Right cardiac atrium (tissue), 5 donors: ENCODE measurements at places on chromosomes 6 and 20. TPM values are rescaled to one million over a fixed set of nuclear protein-coding genes. Genes with fewer than 3 reads are reported as not detected.

AGPAT4 gene
- polyA plus RNA-seq = 1.5 TPM

GRCh38 chr20:19915111-19915798 is 101.9 kb upstream of the NAA20 start:
- no peak for DNase-seq

BACH2 gene
- polyA plus RNA-seq = 0.61 TPM

GRCh38 chr20:22282696-22283095 is 301.7 kb downstream of the FOXA2 start:
- no peak for DNase-seq

DNA sequence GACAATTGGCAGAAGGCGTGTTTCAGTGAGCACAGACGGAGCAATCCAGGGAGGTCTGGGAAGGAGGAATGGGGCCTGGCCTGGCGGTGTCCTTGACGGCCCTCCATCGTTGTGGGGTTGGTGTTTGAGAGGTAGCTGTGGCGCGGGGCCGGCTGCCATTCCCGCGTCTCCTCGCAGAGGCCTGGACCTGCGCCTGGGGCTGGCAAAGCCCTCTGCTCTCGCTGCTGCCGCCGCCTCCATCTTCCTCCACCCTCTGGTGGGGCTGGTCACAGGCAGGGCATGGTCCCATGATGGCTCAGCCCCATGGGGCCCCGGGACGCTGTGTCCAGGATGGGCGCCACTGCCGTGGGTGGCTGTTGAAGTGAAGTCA is 7.6 kb downstream of the OSBPL2 start:
- no peak for DNase-seq

RAET1E gene
- 0.41 TPM for polyA plus RNA-seq

GRCh38 chr6:170344631-170345576 is 38.3 kb downstream of the FAM120B start:
- no peak for DNase-seq

- DNase-seq = no peak
Measured at GRCh38 chr20:1951436-1952115, 42.3 kb downstream of the PDYN start.

C20orf202 gene
- 0.27 TPM for polyA plus RNA-seq

DNA sequence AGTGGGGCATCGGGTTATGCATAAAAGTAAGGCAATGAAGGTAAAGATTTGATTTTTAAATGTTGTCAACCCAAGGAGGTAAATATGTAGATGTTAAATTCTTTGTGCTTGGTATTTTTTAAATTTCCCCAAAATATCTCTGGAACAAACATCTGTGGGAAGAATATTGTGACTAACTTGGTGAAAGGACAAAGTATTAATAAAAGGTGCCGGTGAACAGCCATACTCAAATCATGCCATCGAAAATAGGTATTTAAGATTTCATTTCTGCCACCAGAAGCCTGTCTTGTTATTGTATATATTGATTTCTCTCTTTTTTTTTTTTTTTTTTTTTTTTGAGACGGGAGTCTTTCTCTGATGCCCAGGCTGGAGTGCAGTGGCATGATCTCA is 12.6 kb upstream of the ZBTB2 start:
- DNase-seq = no peak

DNA sequence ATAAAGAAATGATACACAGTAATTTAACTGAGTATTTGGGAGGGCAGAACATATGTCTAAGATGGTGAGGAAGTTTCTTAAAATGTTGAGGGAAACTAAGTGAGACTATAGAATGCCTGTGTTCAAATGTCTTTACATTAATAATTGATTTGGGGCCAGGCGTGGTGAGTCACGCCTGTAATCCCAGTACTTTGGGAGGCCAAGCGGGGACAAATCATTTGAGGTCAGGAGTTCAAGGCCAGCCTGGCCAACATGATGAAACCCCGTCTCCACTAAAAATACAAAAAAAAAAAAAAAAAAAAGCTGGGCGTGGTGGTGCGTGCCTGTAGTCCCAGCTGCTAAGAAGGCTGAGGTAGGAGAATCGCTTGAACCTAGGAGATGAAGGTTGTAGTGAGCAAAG is 66.7 kb downstream of the THEMIS start:
- DNase-seq = no peak

- no peak for DNase-seq
Measured at GRCh38 chr20:48797850-48798747, 29.7 kb downstream of the PREX1 start.

DNA sequence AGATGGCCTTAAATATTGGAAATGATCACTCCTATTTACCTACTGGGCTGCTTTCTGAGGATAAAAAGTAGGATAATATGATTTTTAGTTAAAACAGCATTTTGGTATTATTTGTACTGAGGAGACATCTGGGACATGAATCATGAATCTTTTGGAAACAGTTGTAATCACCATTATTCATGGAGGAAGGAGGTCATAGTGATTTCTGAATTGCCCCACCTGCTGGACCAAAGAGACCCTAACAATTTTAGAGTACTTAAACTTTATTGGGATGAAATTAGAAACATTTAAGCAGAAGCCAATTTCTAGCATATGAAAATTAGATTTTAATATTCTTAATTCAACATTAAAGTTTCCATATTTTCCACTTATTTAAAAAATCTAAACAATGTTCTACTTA is 108.4 kb upstream of the SIM1 start:
- DNase-seq = no peak

RSPO4 gene
- polyA plus RNA-seq = 0.25 TPM

- no peak for DNase-seq
Measured at GRCh38 chr6:137489046-137490005, 4.9 kb downstream of the OLIG3 start.

DNA sequence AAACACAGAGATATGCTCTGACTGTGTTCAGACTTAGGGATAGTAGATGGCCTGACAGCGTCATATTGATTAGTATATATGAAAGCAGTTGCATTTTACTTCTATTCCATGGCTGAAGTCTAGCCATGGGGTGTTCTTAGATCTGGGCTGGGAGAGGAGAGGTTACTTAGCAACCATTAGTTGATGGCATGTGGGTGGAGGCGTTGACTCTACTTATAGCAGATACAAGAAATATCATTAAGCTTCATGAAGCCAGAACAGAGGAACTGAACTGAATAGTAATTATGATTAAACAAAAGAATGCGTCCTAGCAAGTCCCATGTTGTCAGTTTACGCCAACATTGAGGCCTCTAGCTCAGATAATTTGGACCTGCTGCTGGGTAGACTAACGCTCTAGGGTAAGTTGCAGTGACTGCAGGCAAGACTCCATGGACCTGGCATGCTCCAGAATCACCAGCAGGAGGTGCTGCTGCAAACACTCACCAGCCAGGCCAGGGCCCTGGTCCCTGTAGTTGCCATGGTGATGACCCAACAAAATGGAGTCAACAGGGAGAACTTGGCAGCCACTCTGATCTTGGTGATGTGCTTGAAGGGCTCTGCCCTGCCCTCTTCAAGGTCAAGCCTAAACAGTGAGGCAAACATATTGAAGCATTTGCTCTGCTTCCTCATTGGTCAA is 477.3 kb downstream of the PREX1 start:
- no peak for DNase-seq

SAMD10 gene
- 4.8 TPM for polyA plus RNA-seq

DNA sequence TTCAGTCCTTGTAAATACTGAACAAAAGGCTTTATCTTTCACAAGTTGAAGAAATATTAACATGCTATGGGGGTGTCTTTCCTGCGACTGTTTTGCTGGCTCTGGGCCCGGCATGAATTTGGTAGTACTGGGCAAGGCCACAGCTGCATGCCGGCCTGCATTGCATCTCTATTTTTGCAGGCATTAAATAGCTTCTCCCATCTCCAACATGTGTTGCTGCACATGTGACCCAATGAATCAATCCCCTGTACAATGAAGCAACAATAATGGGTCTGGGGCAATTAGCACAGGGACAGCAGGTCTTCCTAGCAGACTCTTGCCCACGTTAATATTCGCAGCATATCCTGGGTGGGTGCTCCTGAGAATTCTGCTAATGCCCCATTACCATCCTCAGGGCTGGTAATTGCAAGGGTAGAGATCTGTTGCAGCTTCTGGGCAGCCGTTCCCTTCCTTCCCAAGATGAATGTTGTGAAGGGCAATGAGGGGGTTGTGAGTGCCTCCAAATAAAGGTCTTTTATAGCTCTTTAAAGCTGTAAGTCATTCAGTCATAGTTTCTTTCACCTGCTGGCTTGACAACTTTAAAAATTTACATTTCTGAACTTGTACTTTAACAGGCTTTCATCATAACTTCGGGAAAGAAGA is 24.3 kb upstream of the CDYL start:
- no peak for DNase-seq

TTLL9 gene
- polyA plus RNA-seq = 0.14 TPM

- DNase-seq = no peak
Measured at GRCh38 chr20:51894619-51895018, 92.3 kb upstream of the SALL4 start.

GRCh38 chr6:108566406-108566805 is 5.7 kb downstream of the FOXO3 start:
- no peak for DNase-seq

DNA sequence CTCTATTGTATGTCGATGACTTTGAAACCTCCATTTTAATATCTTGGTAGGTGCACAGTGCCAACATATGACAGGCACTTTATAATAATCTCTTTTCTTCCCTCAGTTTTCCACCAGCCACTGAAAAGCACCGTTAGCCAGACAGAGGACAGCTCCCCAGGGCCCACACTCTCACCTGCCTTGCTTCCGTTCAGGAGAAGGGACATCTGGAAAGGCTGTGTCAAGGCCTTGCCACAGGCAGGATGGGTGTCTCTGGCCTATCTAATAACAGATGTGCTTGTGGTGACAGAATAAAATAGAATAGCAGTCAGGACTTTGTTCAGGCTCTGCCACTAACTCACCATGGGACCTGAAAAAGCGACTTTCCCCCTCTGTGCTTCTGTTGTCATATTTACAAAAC is 75.5 kb upstream of the CCDC167 start:
- no peak for DNase-seq

GRCh38 chr6:112279031-112279935 is 24.9 kb upstream of the LAMA4 start:
- peak; percentile 51 for DNase-seq

DNA sequence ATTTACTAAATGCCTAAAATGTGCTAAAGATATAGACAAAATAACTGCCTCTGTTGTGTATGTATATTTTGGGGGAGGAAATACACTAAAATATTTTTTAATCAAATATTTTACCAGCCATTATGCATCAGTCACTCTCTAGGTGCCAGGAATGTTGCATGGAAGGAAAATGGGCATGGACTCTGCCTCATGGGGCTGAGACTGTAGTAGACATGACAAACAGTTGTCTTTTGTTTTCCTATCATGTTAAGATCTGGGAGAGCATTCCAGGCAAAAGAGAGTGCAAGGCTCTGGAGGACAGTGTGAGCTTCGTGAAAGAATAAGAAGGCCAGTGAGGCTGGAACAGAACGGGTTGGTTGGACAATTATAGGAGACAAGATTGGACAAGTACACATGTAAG is 26.5 kb downstream of the HLA-DOB start:
- no peak for DNase-seq

- no peak for DNase-seq
Measured at GRCh38 chr20:924639-925038, 8.5 kb upstream of the ANGPT4 start.

MOCS3 gene
- 1.7 TPM for polyA plus RNA-seq

GRCh38 chr6:3918469-3918868 is 69.3 kb downstream of the FAM50B start:
- DNase-seq = no peak

GRCh38 chr6:160102956-160103824 is 18.4 kb upstream of the SLC22A1 start:
- no peak for DNase-seq

- DNase-seq = no peak
Measured at GRCh38 chr20:25538838-25539665, 46.3 kb downstream of the NINL start.

GABRR1 gene
- polyA plus RNA-seq = not detected

- DNase-seq = no peak
Measured at GRCh38 chr6:35051997-35052583, 89.0 kb downstream of the TCP11 start.

ANGPT4 gene
- 0.14 TPM for polyA plus RNA-seq

TSHZ2 gene
- 2.3 TPM for polyA plus RNA-seq

- DNase-seq = peak; percentile 60
Measured at GRCh38 chr6:24357336-24358218, at the start of gene DCDC2. TSS of gene DCDC2 (minus strand) at chr6:24358059. CDS start at chr6:24357750, 309 bp downstream.

DNA sequence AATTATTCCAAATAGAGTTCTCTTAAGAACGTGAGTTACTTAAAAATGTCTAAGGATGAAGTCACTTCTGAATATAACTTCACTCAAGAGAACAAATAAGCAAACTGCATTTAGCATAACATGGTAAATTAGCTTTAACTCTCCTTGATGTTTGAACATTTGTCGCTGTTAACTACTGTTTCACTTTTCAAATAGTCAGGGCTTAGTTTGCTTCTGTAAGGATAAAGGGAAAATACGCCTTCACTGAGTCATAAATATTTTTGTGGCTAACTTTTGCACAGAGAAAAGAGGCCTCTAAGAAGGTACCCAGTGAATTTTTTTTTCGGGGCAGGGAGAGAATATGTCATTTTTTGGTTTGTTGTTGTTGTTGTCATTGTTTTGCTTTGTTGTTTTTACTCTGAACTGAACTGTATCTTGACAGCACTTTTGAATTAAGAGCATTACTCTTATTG is 8.1 kb downstream of the PTPN1 start:
- no peak for DNase-seq

- no peak for DNase-seq
Measured at GRCh38 chr6:110755411-110755834, 59.8 kb downstream of the CDK19 start.

- no peak for DNase-seq
Measured at GRCh38 chr6:138028893-138029292, 78.3 kb downstream of the PERP start.

- no peak for DNase-seq
Measured at GRCh38 chr20:40431611-40432010, 257.4 kb downstream of the MAFB start.

DNA sequence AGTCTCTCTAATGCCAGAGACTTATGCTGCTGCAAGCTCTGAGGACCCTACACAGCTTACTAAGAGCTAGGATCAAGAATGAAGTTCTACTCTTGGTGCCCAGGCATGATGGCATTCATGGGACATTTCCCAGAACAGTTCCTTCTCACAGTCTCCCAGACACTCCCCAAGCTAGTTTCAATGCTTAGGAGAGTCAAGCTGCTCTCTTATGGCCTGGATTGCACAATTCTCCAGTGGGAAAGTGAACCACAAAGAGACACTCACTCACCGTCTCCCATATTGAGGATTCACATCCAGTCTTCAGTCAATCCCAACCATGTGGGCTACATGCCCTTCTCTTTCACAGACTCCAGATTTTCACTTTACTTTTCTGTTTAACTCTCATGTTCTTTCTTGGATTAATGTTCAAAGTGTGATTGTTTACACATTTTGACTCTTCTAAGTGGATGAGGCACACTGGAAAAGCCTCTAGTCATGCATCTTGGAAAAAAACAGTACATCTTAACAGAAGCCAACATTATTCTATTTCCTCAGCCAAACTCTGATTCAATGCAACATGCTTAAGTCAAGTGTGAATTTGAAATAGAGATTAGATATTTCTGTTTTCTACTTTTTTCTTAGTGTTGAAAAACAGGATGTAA is 447.8 kb upstream of the BTBD3 start:
- DNase-seq = no peak

- no peak for DNase-seq
Measured at GRCh38 chr6:47419621-47420020, 58.0 kb upstream of the CD2AP start.

GRCh38 chr6:54274383-54274782 is 33.9 kb upstream of the TINAG start:
- DNase-seq = no peak

GRCh38 chr20:38212806-38213606 is 47.5 kb downstream of the KIAA1755 start:
- DNase-seq = peak; percentile 89

NAPB gene
- polyA plus RNA-seq = 4.3 TPM

HLA-DRA gene
- 66.7 TPM for polyA plus RNA-seq
